ENCODE measurements at places on chromosomes 5 and 9. TPM values are rescaled to one million over a fixed set of nuclear protein-coding genes. Genes with fewer than 3 reads are reported as not detected.

GRCh38 chr9:15834541-15834940, 281.7 kb downstream of the CCDC171 start:
- no peaks in the 10 kb centered on the region for H3K36me3 ChIP-seq
- no peak overlapping the region for H3K27ac ChIP-seq
- peaks cover 7% of the 10 kb centered on the region for H3K4me1 ChIP-seq

DNA sequence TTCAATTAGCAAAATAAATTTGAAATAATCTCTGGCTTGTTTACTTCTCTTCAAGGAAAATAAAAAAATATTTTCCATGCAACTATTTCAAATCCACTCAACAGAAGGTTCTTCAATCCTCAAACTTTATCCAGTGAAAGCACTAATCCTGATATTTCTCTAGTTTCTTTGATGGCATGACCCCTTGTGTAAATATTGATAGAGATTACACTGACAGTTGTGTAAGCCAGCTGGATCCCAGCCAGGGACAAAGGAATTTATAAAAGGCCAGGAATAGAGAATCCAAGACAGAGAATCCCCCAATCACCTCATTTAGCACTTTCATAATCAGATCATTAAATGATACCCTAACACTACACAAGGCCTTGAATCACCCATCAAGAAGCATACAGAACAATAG, 135.2 kb downstream of the GNA14 start:
- DNase-seq = peak; percentile 24
- no peaks in the 10 kb centered on the region for H3K27me3 ChIP-seq
- H3K36me3 ChIP-seq = no peaks in the 10 kb centered on the region
- no peak overlapping the region for H3K27ac ChIP-seq

DNA sequence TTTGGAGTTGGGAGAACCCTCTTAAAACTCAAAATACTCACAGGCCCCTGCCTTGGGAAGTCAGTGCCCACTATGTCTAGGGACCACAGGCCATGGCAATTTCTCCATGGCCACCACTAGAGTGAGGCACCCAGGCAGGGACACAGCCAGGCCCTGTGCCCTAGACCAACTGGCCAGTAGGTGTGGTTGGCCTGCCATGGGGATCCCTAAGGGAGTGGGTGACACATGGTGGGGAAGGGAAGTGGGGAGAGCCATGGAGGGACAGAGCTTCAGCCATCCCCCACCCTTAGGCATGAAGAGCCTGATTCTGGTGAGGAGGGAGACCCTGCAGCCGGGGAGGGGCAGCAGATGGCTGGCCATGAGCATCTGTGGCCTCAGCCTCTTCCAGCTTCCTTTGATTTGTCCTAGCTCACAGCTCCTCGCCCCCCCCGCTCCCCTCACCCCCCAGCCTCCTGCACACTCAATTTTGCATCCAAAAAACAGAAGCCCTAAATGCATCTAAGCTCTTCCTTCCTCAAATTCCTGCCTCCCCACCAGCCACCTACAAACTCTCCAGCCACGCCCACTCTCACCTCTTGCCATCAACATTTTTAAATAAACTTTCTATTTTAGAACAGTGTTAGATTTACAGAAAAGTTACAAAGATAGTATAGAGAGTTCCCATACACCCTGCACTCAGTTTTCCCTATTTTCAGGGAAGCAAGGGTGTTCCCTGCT, 1.6 kb upstream of the DBN1 start:
- peaks cover 27% of the 10 kb centered on the region for H3K4me1 ChIP-seq
- no peak overlapping the region for H3K4me3 ChIP-seq
- no peak for DNase-seq
- H3K36me3 ChIP-seq = peaks cover 9% of the 10 kb centered on the region

- H3K36me3 ChIP-seq = peaks cover 2% of the 10 kb centered on the region
- H3K27ac ChIP-seq = no peak overlapping the region
- H3K4me3 ChIP-seq = no peak overlapping the region
- H3K27me3 ChIP-seq = no peaks in the 10 kb centered on the region
- peaks cover 10% of the 10 kb centered on the region for H3K4me1 ChIP-seq
These were observed 30.5 kb upstream of the CREBRF start for GRCh38 chr5:173025651-173026050.

DNA sequence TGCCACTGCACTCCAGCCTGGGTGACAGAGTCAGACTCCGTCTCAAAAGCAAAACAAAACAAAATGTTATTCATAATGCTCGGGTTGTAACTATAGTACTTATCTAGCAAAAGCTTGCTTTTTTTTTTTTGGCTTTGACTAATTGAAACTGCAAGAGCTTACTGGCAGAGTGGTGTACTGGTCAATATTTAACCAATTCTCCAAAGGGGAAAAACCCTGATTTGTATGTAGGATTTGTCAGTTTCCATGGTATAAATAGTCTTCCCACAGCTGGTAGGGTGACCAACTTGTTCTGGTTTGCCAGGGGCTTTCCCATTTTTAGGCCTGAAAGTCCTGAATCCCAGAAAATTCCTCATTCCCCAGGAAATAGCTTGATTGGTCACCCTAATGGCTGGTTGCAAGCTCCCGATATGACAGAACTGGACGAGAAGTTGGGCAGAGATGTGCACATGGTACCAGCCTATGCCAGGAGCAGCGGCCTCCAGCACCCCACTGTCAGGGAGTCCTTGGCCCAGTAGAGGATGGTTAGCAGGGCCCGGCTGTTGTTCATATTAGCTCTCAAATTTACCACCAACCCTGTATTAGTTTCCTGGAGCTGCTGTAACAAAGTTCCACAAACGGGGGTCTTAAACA, 58.0 kb downstream of the FXN start:
- H3K36me3 ChIP-seq = no peaks in the 10 kb centered on the region
- H3K27ac ChIP-seq = no peak overlapping the region
- DNase-seq = no peak
- H3K4me3 ChIP-seq = no peak overlapping the region
- no peaks in the 10 kb centered on the region for H3K4me1 ChIP-seq

GRCh38 chr9:7338586-7339281, 460.8 kb downstream of the DMAC1 start:
- no peak overlapping the region for H3K4me3 ChIP-seq
- no peak for DNase-seq
- H3K36me3 ChIP-seq = no peaks in the 10 kb centered on the region
- H3K4me1 ChIP-seq = peaks cover 23% of the 10 kb centered on the region
- no peak overlapping the region for H3K27ac ChIP-seq
- H3K27me3 ChIP-seq = no peaks in the 10 kb centered on the region

DNA sequence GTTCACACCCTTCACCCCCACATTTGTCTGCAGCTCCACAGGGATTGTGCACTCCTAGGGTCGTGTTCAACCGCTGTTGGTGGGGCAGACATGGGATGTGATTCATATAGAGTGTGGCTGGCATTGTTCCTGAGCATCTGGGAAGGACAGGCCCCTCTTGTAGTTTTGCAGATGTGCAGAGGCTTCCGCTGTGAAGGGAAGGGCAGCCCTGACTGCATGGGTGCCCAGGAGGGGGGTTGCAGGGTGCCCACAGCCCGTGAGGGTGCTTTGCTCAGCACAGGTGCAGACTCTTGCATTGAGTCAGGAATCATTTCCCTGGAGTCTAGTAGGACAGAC, 30.2 kb upstream of the PITX1 start:
- H3K27ac ChIP-seq = no peak overlapping the region
- H3K4me3 ChIP-seq = no peak overlapping the region
- no peaks in the 10 kb centered on the region for H3K4me1 ChIP-seq
- no peaks in the 10 kb centered on the region for H3K27me3 ChIP-seq

Gene ZER1
- total RNA-seq = 12.9 TPM

Gene TRPM3
- not detected for total RNA-seq

Gene PCDH1
- 0.45 TPM for total RNA-seq

Gene CCDC183
- total RNA-seq = not detected

Gene KCNV2
- not detected for total RNA-seq
